Midbrain (tissue), 1 donor: ENCODE measurements at places on chromosomes 1 and 21.

- DNase-seq = no peak
Observed at GRCh38 chr1:56574794-56575193, 4.6 kb downstream of the PLPP3 start.

DNA sequence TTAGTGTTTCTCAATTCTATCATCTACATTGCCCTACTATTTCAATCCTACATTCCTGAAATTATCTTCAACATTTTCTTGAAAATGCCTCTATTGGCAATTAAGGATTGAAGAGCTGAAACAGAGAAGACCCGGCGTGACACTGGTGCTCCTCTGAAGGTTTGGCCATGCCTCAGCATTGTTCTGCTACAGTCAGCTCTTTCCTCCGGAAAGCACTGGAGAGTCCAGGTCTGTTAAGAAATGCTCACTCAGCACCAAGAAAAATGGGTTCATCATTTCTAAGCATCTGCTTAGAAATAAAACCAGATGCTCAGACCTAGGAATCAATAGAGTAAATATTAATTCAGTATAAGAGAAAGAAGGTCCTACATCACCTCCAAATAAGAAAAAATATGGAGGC, 58.8 kb downstream of the WARS2 start:
- DNase-seq = no peak

- no peak for DNase-seq
Observed at GRCh38 chr1:204126956-204127355, 24.9 kb downstream of the ETNK2 start.

DNA sequence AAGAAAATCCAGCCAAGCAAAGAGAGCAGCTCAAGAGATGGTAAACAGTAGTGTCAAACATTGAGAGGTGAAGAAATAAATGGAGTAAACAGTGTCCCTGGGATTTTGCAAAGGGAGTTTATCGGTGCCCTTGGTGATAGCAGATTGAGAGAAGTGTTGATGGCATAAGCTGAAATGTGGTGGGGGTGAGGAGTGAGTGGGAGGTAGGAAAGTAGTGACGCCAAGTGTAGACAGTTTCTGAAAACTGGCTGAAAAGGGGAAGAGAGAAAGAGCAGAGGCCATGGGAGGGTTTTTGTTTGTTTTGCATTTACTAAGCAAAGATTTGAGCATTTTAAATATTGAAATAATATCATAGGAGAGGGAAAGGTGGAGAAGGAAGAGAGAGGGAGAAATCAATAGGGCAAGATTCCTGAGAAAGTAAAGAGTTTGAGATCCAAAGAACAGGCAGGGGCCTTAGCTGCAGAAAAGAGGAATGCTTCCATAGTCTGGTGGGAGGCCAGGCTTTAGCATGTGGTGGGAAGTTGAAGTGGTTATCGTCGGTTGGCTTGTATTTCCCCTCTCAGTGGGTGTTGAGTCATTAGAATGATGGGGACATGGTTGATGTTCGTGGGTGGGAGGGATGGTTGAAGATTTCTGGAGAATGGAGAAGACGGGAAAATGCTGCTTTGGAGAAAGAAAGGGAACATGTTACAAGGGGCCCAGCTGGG, 26.8 kb upstream of the RASAL2 start:
- no peak for DNase-seq
